PC-3 (cell line): ENCODE measurements at places on chromosomes 1 and 21. TPM values are rescaled to one million over a fixed set of nuclear protein-coding genes. Genes with fewer than 3 reads are reported as not detected.
A peak's percentile ranks its signal among the peaks of the same experiment; 100 is the strongest.

The SLC27A3 gene
- total RNA-seq: 6.3 and 9.2 TPM in 2 replicates

The FCRLB gene
- 10.2 and 12.7 TPM in 2 replicates for total RNA-seq

The NLRP3 gene
- 0.35 and 0.40 TPM in 2 replicates for total RNA-seq

The PLA2G2D gene
- total RNA-seq: not detected in 2 replicates

The CFAP141 gene
- total RNA-seq: not detected in 2 replicates

The PEX14 gene
- total RNA-seq: 24.9 and 32.1 TPM in 2 replicates

The C1QA gene
- not detected in 2 replicates for total RNA-seq

The KPRP gene
- total RNA-seq: not detected in 2 replicates

The PLA2G4A gene
- 1.3 and 2.3 TPM in 2 replicates for total RNA-seq

The KLHL12 gene
- 25.2 and 26.7 TPM in 2 replicates for total RNA-seq

The BRDT gene
- not detected in 2 replicates for total RNA-seq

The ANXA9 gene
- 0.18 and 0.75 TPM in 2 replicates for total RNA-seq

The FMO1 gene
- not detected in 2 replicates for total RNA-seq

The SVBP gene
- 32.7 and 39.7 TPM in 2 replicates for total RNA-seq

The RHD gene
- not detected in 2 replicates for total RNA-seq

The PTPN14 gene
- 12.6 and 17.1 TPM in 2 replicates for total RNA-seq

The SLC35D1 gene
- 5.3 and 6.1 TPM in 2 replicates for total RNA-seq

GRCh38 chr1:204151552-204152309 lies at the start of gene ETNK2:
Gene ETNK2 (minus strand): TSS chr1:204152044. CDS start chr1:204151852, 192 bp downstream.
- DNase-seq: peak; percentile 72

DNA sequence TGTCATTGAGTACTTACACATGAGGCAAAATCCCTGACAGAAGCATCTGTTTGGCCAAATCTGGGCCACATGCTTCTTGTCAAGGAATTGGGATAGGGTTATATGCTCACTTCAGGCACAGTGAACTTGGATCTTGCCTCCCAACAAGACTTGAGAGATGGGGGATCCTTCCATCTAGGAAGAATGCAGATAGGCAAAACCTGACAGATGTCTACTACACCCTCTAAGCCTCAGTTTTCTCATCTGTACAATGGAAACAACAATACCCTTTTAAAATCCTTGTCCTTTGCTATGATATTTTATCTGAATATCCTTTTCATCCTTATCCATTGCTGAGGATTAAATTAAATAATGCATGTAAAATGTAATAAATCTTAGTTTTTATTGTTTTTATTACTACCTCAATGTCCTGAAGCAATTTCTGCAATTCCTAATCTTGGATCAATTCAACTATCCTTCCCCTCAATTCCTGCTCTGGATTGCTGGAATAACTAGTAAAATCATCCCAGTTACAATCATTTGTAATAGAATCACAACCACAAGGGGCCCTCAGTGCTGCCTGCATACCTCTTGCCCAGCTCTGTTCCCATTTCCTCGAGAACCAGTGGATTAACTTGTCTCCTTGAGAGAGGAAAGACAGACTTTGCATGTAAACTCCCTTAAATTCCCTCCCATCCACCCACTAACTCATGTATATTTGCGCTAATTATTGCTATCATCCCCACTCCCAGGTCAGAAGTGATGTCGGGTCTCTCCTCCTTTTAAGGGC lies 8.1 kb upstream of the XPR1 start:
- peak; percentile 28 for DNase-seq

GRCh38 chr1:182726912-182727311 lies 42.5 kb upstream of the RGS8 start:
- no peak for DNase-seq

DNA sequence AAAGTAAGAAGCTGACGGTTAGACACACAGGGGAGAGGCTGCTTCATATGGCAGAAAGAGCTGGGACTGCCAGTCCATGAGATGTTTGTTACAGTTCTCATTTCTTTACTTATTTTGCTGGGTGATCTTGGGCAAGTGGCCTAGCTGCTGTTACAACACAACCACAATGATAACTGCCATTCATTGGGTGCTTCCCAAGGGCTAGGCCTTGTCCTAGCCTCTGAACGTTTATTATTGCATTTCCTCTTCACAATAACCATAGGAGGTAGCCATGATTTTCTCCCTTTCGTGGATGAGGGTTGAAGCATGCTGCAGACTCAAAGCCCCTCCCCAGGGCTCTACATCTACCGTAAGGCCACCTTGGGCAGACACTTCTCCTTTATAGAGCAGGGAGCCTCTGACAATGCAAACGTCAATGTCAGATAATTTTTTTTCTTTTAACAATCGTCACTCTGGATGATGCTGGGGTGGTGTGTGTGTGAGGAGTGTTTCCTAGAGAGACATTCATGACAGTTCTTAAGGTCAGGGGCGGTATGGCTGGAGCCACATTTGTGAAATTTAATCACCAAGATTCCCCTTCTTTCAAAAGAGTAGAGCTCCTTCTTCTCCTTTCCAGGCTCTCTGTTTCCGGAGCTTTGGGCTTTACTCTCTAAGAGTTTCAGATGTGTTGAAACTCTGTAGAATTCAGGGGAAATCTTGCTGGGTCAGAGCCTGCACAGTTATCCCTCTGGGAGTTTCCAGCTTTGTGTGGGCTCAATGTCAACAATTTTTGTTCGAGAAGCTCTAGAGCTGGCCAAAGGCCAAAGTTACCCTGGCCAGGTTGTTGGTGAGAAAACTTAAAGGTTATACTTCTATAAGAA lies 138.5 kb upstream of the SGIP1 start:
- no peak for DNase-seq

DNA sequence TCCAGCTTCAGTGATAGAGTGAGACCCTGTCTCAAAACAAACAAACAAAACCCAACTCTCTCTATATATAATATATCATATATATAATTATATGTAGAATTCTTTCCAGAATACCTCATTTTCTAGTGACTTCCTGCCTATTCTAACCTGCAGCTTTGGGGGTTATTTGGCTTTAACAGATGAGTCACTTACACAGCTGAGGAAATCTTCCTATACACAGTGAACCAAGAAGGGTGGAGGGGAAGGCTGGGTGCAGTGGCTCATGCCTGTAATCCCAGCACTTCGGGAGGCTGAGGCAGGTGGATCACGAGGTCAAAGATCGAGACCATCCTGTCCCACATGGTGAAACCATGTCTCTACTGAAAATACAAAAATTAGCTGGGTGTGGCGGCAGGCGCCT lies 9.2 kb downstream of the RAB29 start:
- peak; percentile 59 for DNase-seq

DNA sequence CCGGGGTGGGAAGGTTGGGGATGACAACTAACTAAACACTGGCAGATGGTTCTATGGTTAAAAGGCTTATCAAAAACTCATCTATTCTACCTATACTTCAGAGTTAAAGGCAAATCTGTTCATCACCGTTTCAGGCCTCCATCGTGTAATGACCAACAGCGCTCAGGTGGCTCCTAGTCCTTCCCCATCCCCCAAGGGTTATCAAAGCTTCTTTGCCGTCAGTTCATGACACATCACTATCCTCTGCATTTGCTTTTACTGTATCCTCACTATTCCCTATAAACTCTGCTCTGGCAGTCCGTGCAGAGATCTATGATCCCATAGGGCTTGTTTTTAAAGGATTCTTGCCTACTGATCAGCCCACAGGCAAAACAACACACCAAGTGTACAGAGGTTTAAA lies 8.2 kb downstream of the HMGN1 start:
- no peak for DNase-seq

GRCh38 chr1:65422241-65423203 lies 2.1 kb downstream of the LEPR start:
- DNase-seq: peak; percentile 31

- peak; percentile 19 for DNase-seq
Observed at GRCh38 chr1:162951553-162952315, 90.8 kb upstream of the CCDC190 start.

DNA sequence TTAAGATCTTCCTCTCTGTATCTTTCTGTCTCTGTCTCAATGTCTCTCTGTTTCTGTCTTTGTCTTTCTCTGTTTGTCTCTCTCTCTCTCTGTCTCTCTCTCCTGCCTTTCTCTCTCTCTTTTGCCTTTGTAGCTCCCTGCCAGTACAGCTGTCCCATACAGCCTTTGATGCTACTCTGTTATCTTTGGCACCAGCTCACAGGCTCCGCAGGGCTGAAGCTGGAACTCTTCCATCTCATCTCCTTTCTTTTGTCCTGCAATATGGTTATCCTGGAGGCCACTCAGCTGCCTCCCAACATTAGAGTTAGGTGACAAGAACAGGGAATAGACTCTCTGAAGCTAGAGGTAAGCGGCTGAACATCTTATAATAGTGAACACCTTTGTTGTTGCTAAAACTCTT lies 354.3 kb upstream of the NEGR1 start:
- DNase-seq: no peak

DNA sequence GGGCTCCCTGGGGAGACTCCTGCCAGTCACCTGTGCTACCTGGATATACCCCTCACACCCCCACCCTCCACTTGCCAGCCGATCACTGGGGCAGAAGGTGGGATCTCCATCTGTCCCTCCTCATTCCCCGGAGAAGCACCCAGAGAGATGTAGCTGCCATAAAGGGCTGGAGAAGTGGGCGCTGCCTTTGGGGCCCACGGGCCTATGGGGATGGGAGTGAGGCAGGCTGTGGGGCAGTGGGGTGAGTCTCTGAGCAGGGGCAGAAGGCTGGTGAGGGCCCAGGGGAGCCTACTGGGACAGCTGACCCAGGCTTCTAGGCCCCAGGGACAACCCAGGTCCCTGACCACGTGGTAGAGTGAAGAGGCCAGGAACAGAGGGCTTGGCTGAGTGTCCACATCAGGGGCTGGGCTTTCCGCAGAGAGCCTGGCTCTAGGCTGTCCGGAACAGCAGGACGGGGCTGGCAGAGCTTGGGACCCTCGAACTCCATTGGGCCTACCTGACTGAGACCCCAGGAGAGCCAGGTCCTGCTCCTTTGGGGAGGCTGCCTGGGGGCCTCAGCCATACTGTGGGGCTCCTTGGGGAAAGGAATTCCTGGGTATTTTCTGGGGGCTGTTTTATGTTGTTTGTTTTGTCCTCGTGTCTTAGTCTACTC lies 205.9 kb upstream of the VAMP3 start:
- DNase-seq: no peak

DNA sequence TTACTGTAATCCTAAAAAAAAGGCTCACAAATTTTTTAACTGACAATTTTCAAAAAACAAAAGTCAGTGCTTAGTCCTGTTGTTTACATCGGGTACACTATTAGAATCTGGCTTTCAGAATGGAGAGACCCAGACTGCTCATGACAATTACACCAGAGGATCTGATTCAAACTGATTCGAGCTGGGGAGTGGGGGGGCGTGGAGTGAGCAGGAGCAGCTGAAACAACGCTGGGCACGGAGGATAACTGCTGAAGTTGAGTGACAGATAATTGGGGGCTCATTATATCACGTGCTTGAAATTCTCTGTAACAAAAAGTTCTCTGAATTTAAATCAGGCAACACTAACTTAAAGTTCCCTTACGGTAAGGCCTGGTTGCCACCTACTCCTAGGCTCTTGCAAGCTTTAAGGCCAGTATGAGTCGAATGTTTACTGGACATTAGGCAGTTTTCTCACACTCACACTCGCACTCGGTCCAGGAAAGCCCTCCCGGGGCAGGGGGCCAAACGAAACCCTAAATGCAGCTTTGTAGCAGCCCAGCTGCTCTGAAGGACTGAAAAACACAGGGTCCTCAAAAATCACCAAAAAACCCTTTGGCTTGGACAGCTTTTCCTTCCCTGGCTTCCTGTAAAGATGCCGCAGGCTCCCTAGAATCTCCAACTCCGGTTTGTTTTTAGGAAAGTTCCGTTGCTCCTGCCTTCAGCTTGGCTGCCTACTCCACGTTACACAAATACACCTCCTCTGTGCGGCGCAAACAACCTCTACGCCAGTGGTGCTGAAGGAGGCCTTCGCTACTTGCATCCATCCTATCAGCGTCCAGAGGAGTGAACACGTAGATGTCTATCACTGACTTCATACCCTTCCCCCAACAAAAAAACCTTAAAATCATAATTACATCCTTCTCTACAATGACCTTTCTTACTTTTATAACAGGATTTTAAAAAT lies 42.9 kb downstream of the CAPZB start:
- no peak for DNase-seq

- peak; percentile 88 for DNase-seq
Observed at GRCh38 chr21:36207577-36208320, 51.1 kb downstream of the DOP1B start.

DNA sequence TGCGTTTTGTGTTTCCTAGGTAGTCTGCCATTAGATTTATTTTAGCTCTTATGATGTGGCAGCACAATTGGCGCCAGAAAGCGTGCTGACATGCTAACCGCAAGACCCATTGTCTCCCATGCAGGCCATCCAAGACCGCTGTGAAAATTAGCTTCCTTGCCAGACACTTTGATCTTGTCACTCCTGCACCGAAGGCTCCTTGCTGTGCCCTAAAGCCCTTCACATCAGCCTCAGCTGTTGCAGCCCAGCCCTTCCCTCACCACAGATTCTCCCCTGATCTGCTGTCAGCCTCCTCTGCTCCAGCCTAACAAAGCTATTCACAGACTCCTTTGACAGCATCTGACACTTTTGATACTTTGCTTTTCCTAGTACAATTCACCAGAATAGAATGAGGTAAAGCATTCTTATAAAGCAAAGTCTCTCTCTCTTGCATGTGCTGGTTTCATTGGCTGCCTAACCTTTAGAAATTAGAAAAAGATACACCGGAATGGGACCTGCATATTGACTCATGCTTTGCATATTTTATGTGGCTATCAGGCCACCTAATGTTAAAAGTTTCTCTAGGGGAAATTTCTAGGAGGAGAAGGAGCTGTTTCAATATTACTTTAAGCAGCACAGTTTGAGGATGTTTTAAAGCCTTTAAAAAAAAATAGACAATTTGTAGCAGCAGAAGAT lies 280.3 kb upstream of the FMN2 start:
- DNase-seq: no peak
